ENCODE measurements at places on chromosomes 13 and 19.

GRCh38 chr19:58067240-58067912 is 8.3 kb downstream of the ZNF135 start:
- DNase-seq = no peak
- H3K4me1 ChIP-seq = no peaks in the 10 kb centered on the region
- H3K27ac ChIP-seq = no peak overlapping the region
- no peak overlapping the region for H3K4me3 ChIP-seq

DNA sequence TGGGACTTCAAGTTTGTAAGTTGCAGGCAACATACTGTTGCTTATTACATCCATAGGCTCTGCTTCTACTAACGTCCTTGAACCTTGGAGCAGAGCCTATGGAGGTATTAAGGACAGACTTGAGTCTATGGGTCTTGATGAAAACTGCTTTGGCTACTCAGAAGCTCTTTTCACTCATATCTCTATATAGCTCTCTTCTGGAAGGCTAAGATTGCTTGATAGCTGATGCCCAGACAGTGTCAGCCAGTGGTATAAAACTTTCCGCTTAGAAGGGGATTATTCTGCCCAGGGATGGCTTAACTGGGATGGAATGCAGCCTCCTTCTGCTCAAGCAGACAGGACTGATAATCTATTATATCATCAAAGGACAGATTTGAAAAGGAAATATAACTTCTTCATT is 25.6 kb upstream of the ESD start:
- H3K27me3 ChIP-seq = no peaks in the 10 kb centered on the region
- DNase-seq = no peak
- no peaks in the 10 kb centered on the region for H3K36me3 ChIP-seq
- H3K4me3 ChIP-seq = no peak overlapping the region
- no peaks in the 10 kb centered on the region for H3K4me1 ChIP-seq
- H3K27ac ChIP-seq = no peak overlapping the region

DNA sequence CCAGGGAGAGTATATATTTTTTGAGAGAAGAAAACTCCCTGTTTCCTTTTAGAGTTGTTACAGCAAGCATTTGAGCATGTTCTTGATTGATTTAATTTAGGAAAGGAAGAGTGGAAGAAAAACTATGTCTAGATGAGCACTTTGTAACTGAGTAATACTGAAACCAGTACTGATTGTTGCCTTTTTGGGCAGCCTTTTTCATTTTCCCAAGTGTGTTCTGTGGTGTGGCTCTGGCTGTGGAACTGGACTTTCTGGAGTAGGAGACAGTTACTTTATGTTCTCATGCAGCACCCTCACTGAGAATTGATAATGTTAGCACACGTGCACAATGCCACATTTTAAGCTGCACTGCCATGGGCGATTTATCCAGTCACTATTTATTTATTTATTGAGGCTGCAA is 211.5 kb downstream of the LMO7 start:
- DNase-seq = no peak
- H3K36me3 ChIP-seq = peaks cover 54% of the 10 kb centered on the region
- H3K27ac ChIP-seq = no peak overlapping the region
- no peaks in the 10 kb centered on the region for H3K27me3 ChIP-seq
- no peak overlapping the region for H3K4me3 ChIP-seq

- no peaks in the 10 kb centered on the region for H3K36me3 ChIP-seq
- no peak overlapping the region for H3K4me3 ChIP-seq
- no peaks in the 10 kb centered on the region for H3K4me1 ChIP-seq
- no peaks in the 10 kb centered on the region for H3K27me3 ChIP-seq
- no peak overlapping the region for H3K27ac ChIP-seq
Observed at GRCh38 chr13:67726979-67727378, 496.8 kb upstream of the PCDH9 start.

DNA sequence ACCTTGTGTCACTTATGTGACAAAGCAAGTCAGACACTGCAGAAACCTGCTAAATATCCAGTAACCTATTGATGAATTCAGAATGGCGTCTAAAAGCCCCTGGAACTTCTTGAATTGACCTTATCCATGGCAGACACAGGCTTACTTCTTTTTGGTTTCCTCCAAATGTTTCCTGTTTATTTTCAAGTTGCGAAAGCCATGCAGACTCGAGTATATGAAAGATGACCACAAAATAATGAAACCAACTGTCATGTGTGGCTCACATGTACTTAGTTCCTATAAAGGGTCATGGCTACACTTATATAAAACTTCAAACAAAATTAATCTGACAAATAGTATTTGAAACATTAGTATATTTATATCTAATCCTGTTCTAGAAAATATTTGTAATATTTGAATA is 113.1 kb upstream of the FNDC3A start:
- no peaks in the 10 kb centered on the region for H3K27me3 ChIP-seq
- H3K27ac ChIP-seq = no peak overlapping the region
- no peaks in the 10 kb centered on the region for H3K36me3 ChIP-seq

DNA sequence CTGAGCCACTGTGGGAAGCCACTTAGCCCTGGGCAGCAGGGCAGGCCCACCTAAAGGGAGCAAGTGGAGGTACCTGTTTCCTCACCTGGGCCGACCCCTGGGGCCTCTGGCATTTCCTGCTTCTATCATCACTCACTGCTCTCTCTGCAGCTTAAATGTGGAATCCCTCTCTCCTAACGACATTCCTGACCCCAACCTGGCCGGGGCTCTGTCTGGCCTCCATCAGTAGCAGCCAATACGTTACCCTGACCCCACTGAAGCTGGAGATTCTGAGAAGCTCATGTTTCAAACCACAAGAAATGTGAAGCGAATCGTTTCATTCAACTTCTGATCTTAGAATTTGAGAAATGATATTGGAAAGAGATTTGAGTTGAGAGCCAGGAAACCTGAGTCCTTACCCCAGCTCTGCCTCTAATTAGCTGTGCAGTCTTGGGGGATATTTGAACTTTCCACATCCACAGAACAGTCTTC is 39.9 kb downstream of the DOCK9 start:
- DNase-seq = no peak
- H3K4me3 ChIP-seq = no peak overlapping the region
- H3K4me1 ChIP-seq = no peaks in the 10 kb centered on the region
- peaks cover 8% of the 10 kb centered on the region for H3K36me3 ChIP-seq
- no peak overlapping the region for H3K27ac ChIP-seq
- no peaks in the 10 kb centered on the region for H3K27me3 ChIP-seq

- H3K36me3 ChIP-seq = no peaks in the 10 kb centered on the region
- H3K27me3 ChIP-seq = no peaks in the 10 kb centered on the region
- H3K4me1 ChIP-seq = no peaks in the 10 kb centered on the region
- H3K4me3 ChIP-seq = no peak overlapping the region
- DNase-seq = no peak
Observed at GRCh38 chr19:31139871-31140505, 209.2 kb downstream of the TSHZ3 start.

DNA sequence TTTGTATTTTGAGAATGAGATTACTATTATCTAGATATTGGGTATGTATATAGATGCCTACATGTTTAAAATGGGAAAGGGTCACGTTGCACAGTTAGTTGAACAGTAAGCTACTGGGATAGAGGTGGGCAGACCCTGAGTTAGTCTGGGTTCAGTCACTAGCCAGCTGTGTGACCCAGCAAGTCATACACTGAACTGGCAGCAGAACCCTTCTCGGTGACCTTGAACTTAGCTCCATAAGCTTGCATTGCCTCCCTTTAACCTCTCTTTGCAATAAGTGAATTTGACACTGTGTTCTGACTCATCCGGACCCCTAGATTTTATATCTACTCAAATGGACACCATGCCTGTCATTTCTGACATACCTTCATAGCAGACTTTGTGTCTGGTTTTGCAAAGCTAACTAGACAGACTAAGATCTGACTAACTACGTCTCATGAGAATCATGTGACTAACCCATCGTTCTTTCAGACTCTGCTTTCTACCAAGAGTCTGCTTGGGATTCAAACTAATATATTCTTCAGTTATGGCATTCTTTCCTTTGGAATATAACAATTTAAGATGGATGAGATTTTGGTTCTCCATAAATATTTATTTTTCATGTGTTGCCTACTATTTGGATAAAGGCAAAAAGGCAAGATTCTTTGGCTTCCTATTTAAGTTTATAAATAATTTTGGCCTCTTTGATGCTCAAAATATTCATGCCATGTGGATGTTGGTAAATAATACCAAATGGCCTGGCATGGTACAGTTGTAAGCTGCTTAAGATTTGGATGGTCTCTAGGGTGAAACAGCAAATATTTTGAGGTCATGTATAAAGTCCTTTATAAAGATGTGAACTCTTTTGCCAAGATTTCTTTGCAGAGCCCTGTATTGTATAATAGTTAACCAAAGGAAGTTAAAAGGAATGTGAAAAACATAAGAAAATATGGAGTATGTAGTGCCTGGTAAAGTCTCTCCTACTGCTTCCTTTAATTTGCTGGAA is 159.3 kb downstream of the ITGBL1 start:
- no peak overlapping the region for H3K4me3 ChIP-seq
- peaks cover 19% of the 10 kb centered on the region for H3K4me1 ChIP-seq
- H3K27ac ChIP-seq = no peak overlapping the region
- no peaks in the 10 kb centered on the region for H3K36me3 ChIP-seq

DNA sequence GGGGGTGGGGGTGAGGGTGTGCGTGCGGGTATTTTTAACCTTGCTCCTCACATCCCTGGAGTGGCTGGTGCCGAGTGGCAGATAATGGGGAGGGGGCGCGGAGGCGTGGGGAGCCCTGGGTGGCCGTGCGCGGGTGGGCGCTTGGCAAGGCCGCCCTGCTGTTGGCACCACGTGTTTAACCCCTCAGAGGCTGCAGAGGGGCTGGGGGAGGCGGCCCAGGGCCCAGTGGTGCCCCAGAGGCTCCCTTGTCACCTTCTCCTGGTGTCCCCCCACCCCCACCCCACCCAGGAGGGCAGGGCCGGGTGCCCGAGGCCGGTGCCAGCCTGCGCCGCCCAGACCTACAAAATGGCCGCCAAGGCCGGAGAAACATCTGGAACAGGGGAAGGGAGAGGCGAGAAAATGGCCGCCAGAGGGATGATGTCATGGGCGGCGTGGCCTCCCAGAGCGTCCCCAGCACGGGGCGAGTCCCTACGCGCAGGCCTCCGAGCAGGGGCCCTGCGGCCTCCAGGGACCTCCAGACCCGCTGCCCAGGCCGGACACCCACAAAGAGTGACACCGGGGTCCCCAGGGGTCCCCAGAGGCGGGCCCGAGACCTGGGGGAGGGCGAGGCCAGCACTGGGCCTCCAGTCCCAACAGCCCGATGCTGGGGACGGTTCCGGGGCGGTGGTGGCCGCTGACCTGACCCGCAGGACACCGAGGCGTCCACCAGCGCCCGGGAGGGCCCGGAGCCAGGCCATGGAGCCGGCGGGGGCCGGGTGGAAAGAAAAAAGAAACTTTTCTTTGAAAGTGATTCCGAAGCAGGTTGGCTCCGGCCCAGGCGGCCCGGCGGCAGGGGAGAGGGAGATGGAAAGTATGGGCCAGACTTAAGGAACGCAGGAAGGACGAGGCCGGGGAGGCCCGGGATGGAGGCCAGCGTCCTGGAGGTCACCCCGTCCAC is 38.2 kb downstream of the NFIC start:
- peak overlapping the region; percentile 98 for H3K27ac ChIP-seq
- peak; percentile 55 for DNase-seq
- peak overlapping the region; percentile 60 for H3K4me3 ChIP-seq

DNA sequence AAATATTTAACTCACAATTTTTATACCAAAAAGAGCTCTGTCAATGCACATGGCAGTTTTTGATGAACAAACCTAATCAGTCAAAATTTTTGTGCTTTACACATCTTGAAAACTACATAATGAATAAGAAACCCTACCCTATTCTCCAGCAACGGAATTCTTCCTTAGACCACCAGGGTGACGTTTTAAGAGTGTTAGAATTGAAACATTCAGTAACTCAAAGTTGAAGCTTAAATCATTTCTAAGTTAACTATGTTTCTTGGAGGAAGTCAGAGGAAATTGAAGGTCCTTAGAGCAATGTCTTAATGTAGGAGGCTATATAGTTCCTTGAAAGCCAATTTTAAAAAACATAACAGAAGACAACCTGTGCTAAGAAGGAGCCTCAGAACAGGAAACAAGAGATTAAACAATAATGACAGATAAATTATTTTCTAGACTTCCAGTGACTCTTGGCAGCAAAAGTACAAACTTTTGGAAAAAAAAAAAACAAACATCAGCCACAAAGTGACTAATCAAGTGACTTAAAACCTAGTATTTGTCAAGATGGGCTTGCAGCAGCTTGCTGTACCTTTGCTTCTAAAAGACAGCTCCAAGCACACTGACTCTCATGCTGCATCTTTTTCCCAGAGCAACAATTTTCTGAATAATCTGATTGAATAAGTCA is 6.2 kb downstream of the SPRY2 start:
- H3K27me3 ChIP-seq = no peaks in the 10 kb centered on the region
- peak overlapping the region; percentile 29 for H3K27ac ChIP-seq
- H3K4me1 ChIP-seq = peaks cover 12% of the 10 kb centered on the region
- no peak overlapping the region for H3K4me3 ChIP-seq

- H3K4me1 ChIP-seq = peaks cover 69% of the 10 kb centered on the region
- peak; percentile 88 for DNase-seq
- no peaks in the 10 kb centered on the region for H3K27me3 ChIP-seq
- peak overlapping the region; percentile 94 for H3K27ac ChIP-seq
- H3K4me3 ChIP-seq = peak overlapping the region; percentile 44
Observed at GRCh38 chr19:17081672-17082630, 6.4 kb downstream of the MYO9B start.
